H54 (cell line): ENCODE measurements at places on chromosomes 12 and 14.
A peak's percentile ranks its signal among the peaks of the same experiment; 100 is the strongest.

GRCh38 chr14:53766601-53767000, 190.0 kb downstream of the BMP4 start:
- DNase-seq, result no peak

GRCh38 chr14:74309125-74310022, 6.6 kb upstream of the ABCD4 start:
- DNase-seq, result no peak

- no peak for DNase-seq
These were observed 8.2 kb upstream of the TMEM263 start for GRCh38 chr12:106947461-106947860.

- DNase-seq, result no peak
These were observed 8.7 kb upstream of the ZNF740 start for GRCh38 chr12:53171725-53172329.

DNA sequence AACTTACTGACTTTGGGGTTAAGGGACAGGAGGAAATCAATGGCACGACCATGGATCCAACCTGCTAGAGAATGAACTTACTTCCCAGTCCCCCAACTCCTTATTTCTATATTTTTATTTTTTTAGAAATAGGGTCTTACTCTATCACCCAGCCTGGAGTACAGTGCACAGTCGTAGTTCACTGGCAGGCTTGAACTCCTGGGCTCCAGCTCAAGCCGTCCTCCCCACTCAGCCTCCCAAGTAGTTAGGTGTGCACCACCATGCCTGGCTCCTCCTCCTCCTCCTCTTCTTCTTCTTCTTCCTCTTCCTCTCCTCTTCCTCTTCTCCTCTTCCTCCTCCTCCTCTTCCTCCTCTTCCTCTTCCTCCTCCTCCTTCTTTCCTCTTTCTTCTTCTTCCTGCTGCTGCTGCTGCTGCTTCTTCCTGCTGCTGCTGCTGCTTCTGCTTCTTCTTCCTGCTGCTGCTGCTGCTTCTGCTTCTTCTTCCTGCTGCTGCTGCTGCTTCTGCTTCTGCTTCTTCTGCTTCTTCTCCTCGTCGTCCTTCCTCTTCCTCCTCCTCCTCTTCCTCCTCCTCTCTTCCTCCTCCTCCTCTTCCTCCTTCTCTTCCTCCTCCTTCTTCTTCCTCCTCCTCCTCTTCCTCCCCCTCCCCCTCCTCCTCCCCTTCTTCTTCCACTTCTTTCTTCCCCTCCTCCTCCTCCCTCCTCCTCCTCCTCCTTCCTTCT, 390.1 kb upstream of the RGS6 start:
- no peak for DNase-seq

DNA sequence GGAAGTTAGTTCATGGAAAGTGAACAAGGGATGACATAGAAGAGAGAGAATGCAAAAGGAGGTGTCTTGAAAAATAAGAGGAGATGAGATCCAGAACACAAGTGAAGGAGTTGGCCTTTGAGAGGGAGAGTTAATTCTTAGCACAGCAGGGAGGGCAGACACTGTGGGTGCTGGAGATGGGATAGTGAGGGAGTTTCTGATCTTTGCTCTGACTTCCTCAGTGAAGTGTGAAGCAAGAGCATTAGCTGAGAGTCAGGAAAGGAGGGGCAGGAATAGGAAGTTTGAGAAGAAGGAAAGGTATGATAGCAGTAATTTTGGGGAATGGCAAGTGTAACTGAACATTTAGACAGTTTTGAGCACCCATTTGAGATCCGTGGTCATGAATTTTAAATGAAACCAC, 75.8 kb upstream of the COCH start:
- DNase-seq, result no peak

GRCh38 chr12:45244561-45245343, 28.9 kb downstream of the ANO6 start:
- no peak for DNase-seq

DNA sequence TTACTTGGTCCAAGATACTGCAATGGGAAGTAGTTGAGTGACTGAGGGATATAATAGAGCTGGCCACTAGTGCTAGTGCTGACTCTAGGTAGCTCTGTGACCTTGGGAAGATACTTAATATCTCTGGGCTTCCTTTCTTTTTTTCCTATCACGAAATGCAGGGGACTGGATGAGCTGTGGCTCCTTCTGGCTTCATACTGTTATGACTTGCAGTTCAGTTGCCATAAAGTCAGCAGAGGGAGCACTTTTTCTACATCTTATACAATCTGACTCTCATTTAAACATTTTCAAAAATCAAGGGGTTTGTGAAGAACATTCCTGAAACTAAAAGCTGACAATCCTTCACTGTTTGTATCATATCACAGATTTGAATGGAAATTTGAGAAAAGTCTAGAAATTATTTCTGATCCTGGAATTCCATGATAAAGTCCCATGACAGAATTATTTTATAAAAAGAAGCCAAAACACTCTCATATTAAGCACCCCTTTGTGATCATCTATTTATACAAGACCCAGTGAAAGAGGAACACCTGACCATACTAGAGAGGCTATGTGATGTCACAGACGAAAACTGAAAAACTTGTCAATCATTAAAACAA, 5.3 kb downstream of the BHLHE41 start:
- DNase-seq, result peak; percentile 23

DNA sequence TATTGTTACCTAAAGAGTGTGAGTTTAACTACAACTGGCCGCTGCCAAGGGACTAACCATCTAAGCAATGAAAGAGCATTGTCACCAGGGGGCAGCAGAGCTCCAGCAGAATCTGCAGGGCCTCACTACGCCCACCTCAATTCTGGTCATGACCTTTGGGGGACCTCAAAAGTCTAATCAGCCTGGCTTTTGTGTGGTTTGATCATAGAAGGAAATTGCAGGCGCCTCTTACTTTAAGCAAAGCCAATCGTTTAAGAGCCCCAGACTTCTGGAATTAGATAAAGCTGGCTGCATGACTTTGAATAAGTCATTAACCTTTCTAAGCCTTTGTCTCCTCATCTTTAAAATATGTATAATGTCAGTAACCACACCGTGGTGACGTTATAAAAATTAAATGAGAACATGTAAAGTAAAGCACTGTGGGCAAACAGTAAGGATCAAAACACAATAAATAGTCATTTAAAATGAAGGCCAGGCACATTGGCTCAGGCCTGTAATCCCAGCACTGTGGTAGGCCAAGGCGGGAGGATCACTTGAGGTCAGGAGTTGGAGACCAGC, 58.6 kb downstream of the TBX3 start:
- DNase-seq, result peak; percentile 33

DNA sequence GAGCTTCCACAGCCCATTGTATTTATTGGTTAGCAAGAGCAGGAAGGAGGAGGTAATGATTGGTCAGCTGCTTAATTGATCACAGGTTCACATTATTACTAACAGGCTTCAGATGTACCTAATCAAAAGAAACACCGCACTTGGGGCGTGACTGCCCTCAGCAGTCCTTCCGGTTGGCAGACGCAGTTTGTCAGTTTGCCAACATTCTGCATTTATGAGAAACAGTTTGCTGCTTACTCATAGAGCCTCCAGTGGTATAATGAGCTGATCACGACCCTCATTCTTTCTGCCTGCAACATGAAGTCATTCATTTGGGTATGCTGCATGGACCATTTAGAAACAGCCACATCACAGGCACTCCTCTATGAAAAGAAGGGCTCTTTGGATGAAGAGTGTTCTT, 42.5 kb upstream of the PPM1H start:
- DNase-seq, result no peak

DNA sequence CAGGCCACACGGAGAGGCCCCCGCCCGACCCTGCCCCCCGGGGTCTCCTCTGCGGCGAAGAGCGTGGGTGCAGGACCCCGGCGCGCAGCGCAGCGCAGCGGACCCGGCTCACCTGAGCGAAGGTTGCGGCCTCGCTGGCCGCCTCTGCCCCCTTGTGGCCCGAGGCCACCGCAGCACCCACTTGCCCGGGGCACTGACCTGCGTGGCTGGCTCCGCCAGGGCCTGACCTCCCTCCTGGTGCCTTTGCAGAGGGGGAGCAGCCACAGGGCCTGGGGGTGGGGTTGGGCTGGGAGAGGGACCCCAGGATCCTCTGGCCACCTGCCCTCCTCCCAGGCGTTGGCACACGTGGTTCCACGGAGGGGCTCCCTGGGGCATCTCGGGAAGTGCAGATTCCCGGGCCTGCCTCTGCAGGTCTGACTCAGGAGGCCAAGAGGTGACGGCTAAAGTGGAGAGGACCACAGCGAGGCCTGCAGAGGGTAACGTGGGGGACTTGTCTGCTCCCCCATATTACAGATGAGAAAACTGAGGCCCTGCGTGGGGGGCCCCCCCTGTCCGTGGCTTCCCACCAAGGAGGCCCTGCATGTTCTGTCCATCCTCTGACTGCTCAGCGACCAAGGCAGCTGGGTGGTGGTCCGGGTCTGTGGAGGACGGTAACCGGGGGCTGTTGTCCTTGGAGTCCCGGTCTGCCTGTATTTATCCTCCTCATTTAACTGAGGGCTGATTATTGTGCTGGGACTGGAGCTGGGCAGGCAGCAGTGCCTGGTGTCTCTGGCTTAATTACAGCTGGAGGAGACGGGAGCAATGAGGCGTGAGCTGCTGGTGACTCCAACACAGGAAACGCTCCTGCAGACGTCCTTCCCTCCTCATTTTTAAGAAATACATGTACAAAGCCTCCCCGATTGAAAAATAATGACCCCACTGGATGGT, 67.9 kb upstream of the BEGAIN start:
- no peak for DNase-seq
